Memory B cell (primary cell): ENCODE measurements at places on chromosomes 11 and 22.

GRCh38 chr22:30479981-30480380, 8.2 kb upstream of the SEC14L3 start:
- no peaks in the 10 kb centered on the region for H3K36me3 ChIP-seq
- no peak overlapping the region for H3K4me3 ChIP-seq
- H3K4me1 ChIP-seq, result no peaks in the 10 kb centered on the region
- H3K27me3 ChIP-seq, result peaks cover 17% of the 10 kb centered on the region
- no peak overlapping the region for H3K27ac ChIP-seq

DNA sequence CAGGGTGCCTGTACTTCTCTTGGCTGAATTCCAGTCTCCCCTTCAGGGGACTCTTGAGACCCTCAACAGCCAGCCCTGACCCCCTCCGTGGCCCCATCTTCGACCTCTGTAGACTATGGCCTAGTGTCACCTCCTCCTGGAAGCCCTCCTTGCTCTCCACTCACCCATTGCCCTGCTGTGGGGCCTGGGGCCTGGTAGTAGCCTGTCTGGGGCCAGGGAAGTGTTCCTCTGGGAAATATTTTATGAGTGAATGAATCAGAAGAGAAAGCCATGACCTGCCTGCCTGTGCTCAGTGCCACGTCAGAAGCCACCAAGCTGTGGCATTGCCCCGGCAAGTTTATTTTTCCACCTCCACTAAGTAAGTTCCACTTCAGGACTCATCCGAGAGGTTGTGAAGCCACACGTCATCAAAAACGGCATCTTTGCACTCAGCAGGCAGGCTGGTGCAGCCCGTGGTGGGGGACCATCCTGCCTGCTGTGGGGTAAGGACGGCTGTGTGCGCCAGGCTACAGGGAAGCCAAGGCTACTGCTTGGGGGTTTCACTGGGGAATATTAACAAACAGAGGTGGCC, 59.6 kb upstream of the PPARA start:
- no peaks in the 10 kb centered on the region for H3K27me3 ChIP-seq
- no peak for DNase-seq
- no peak overlapping the region for H3K27ac ChIP-seq
- H3K4me1 ChIP-seq, result peaks cover 2% of the 10 kb centered on the region

DNA sequence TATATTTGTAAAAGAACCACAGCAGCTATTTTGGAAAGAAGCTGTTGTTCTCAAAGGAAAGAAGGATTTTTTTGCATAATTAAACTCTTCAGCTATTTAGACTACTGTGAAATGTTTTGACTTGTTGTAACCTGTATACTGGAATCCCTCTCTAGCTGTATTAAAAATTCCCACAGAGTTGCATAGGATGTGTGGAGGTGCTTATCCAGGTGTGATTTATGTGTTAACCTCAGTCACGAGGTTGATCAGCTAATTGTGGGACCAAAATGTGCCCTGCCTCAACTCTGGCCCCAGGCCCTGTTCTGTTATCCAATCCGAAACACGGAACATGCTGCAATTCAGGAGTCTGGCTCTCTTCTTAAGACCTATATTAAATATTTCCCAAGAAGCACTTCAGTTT, 70.1 kb downstream of the LIF start:
- peaks cover 12% of the 10 kb centered on the region for H3K27me3 ChIP-seq
- H3K27ac ChIP-seq, result no peak overlapping the region
- H3K4me1 ChIP-seq, result no peaks in the 10 kb centered on the region

DNA sequence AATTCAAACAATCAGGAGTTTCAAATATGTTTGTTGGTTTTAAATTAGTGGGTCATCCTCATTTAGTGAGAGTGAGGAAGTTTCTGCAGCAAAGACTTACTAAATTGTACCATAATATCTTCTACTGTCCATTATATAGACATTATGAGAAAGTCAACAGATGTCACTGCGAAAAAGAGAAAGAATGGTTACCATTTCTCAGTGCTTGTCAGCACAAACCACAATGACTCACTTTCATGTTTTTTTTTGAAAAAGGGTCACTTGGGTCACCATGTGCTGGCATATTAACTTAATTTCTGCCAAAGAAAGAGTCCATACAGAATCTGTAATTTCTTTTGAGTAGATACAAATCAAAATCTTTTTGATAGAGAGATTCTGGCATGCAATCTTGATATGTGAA, 924.6 kb upstream of the FAT3 start:
- no peaks in the 10 kb centered on the region for H3K27me3 ChIP-seq
- H3K27ac ChIP-seq, result no peak overlapping the region
- no peaks in the 10 kb centered on the region for H3K4me1 ChIP-seq
- no peak overlapping the region for H3K4me3 ChIP-seq

DNA sequence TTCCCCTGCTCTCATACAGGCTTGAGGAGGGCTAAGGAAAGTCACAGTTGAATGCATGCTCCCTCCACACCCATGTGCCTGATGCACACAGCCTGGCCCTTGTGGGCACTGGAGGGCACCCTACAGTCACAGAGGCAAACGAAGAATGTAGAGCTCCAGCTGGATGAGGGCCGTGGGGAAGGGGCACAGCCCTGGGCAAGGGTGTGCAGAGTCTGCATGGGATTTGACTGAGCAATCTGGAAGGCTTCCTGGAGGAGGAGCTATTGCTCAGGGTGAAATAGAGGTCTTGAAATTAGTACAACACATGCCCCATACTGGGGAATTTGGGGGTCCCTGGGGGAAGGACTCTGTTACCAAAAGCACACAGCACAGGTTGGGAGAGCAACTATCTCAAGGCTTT, 64.0 kb downstream of the KCNQ1 start:
- H3K27ac ChIP-seq, result no peak overlapping the region
- H3K36me3 ChIP-seq, result peaks cover 2% of the 10 kb centered on the region
- no peak overlapping the region for H3K4me3 ChIP-seq
- peaks cover 33% of the 10 kb centered on the region for H3K4me1 ChIP-seq

DNA sequence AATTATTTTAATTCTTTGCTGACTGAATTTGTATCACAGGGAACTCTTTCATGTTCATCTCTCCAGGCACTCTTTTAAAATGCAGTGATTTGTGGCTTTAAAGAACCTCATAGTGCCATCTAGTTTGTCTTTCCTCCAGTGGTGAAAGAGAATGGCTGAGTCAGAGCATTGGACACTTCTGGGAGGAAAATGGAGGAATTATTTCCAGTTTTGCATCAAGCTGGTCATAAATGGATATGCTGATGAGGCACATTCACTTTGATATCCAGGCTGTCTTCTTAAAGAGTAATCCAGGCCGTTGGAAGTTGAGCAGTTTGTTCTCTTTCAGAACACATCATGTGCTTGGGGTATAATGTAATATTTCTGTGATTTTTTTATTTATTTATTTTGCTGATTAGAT, 273.7 kb downstream of the DDX10 start:
- no peaks in the 10 kb centered on the region for H3K4me1 ChIP-seq
- H3K27me3 ChIP-seq, result no peaks in the 10 kb centered on the region
- DNase-seq, result no peak
- H3K36me3 ChIP-seq, result peaks cover 32% of the 10 kb centered on the region

DNA sequence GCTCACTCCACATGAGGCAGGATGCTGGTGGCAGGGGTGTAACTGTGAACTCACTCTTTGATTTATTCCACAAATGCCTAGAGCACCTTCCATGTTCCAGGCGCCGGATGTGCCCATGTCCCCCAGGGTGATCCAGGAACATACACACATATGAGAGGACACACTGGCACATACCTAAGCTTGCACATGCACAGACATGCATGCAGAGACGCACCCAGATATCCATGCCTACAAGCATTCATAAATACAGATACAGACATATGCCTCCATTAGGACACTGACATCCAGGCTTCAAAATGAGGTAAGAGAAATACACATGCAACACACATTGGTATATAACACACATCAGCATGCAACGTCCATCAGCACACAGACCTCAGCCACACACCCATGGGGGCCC, 4.5 kb downstream of the OSM start:
- peaks cover 11% of the 10 kb centered on the region for H3K27me3 ChIP-seq
- no peak overlapping the region for H3K27ac ChIP-seq
- peaks cover 17% of the 10 kb centered on the region for H3K4me1 ChIP-seq
- no peak for DNase-seq

DNA sequence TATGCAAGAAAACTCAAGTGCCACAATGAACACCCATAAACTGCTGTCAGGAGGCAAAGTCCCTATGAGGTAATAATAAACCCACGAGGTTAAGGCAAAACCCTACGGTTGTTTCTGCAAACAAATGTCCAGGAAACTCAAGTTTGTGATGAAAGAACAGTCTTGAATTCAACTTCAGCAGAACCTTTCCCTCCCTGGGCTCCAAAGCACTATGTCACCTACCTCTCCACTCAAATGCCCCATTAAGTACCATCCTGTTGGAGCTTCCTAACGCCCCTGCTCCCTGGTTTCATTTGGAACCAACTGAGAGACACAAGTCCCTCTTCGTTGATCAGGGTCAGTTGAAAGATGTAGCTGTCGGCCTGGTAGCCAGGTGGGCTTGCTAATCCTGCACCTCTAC, 2.6 kb upstream of the C11orf91 start:
- no peaks in the 10 kb centered on the region for H3K36me3 ChIP-seq
- no peak overlapping the region for H3K4me3 ChIP-seq
- peaks cover 2% of the 10 kb centered on the region for H3K27me3 ChIP-seq
- no peak for DNase-seq

DNA sequence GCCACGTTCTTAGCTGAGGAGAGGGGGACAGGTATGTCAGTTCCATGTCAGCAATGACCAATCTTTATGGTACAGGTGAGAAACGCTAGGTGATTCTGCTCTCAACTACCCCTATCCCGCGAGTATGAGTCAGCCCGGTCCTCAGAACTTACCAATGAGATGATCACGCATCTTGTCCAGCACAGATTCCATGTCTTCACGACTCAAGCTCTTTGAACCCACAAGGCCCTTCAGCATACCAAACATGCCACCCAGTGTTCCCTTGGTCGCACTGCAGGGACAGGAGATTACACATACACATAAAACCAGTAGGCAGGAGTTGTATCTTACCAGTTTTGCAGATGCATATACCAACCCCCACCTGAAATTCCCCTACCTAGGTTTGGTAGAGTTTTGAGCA, 2.9 kb downstream of the SRPRA start:
- peaks cover 36% of the 10 kb centered on the region for H3K36me3 ChIP-seq
- no peak for DNase-seq
- no peak overlapping the region for H3K4me3 ChIP-seq
- H3K27ac ChIP-seq, result no peak overlapping the region
- H3K4me1 ChIP-seq, result peaks cover 13% of the 10 kb centered on the region

DNA sequence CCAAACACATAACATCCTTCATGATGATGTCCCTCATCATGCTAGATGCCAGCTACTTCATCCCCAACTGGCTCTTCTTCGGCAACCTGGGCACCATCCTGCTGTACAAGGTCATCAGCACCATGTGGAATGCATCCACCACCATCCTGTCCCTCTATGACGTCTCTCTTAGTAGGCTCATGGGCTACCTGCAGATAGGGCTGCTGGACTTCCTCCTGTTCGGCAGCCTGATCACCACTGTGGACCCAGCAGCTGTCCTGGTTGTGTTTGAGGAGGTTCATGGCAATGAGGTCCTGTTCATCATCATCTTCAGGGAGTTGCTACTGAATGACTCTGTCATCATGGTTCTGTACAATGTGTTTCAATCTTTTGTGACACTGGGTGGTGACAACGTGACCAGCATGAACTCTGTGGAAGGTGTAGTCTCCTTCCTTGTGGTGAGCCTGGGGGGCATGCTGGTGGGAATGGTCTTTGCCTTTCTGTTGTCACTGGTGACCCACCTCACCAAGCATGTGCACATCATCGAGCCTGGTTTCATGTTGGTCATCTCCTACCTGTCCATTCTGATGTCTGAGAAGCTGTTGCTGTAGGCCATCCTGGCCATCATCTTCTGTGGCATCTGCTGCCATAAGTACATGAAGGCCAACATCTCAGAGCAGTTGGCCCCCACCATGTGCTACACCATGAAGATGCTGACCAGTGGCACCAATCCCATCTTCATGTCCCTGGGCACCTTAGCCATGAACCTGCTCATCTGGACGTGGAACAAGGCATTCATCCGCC, 120.7 kb upstream of the SERPIND1 start:
- no peaks in the 10 kb centered on the region for H3K36me3 ChIP-seq
- no peak overlapping the region for H3K27ac ChIP-seq
- H3K4me3 ChIP-seq, result no peak overlapping the region

GRCh38 chr11:92552942-92553341, 328.3 kb downstream of the FAT3 start:
- H3K27ac ChIP-seq, result no peak overlapping the region
- H3K4me3 ChIP-seq, result no peak overlapping the region
- H3K27me3 ChIP-seq, result no peaks in the 10 kb centered on the region
- no peak for DNase-seq
